ENCODE measurements at places on chromosomes 3 and 15.

GRCh38 chr3:129161860-129162271, 1.0 kb upstream of the ISY1 start:
- no peak for DNase-seq

DNA sequence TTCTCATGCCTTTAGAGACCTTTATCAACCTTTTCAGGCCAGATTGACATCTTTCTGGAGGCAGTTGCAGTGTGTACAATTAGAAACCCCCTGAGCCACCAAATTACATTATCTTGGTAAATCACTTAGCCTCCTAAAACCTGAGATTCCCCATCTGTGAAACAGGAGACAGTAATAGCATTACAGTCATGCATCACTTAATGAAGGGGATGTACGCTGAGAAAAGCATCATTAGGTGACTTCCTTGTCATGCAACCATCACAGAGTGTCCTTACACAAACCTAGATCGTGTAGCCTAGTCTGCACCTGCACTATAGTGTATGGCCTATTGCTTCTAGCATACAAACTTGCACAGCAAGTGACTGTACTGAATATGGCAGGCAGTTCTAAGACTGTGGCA, 400.8 kb upstream of the CNTN3 start:
- DNase-seq = no peak

DNA sequence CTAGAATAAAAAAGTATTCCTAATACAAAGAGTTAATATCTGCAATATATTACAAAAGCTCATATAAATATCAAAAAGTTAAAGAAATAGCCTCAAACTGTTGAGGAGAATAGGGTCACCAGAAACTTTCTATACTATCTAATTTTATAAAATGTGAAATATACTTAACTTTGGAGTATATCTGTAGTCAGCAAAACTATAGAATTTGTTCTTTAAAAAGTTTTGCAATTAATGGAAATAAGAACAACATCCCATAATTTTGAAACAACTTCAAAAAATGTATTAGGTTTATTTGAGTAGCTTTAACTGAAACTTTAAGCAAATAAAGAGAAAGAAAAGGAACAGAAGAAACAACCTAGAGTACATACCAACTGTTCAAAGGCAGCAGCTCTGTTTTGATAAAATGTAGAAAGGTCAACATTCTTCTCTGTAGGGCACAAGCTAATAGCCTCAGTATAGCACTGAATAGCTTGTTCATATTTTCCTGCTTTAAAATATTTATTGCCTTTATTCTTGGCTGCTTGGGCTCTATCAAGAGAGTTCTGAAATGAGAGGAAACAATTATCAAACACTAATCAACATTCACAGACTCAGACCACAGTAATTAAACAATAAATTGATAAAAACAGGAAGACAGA, 14.3 kb downstream of the TOMM70 start:
- DNase-seq = no peak

DNA sequence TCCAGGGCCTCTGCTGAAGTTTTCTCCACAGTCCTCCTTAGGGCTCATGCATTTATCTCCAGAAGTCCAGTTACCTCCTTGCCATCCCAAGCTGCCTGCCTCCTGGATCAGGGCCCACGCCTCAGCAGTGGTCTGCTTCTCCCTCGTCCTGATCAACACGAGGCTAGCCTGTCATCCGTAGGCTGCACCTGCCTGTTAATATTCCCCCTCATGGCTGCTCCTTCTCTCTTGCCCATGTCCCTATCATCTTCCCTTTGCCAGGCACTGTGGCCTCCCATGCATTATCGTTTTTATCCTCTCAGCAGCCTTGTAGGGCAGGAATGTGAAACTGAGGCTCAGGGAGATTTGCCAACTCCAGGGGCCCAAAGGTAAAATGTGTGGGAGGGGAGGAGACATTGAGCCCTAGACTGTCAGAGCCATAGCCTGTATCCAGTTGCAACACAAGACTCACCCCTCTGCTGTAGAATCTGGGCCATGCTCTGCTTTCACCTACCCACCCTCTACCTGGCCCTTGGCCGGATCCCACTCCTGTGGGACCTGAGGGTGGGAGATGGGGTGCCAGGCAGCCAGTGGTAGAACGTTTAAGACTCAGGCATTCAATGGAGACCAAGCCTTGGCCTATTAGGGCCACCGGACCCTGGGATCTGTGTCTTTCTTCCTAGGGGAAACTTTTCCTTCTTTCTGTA, 4.6 kb downstream of the GRM2 start:
- DNase-seq = no peak

- DNase-seq = no peak
These were observed 138.7 kb downstream of the RPL22L1 start for GRCh38 chr3:170731281-170731680.

- no peak for DNase-seq
These were observed 61.4 kb upstream of the ARHGEF26 start for GRCh38 chr3:154059833-154060232.

GRCh38 chr15:69897471-69898237, 200.1 kb downstream of the TLE3 start:
- no peak for DNase-seq

- DNase-seq = no peak
These were observed 59.8 kb downstream of the TMED3 start for GRCh38 chr15:79370716-79371115.

DNA sequence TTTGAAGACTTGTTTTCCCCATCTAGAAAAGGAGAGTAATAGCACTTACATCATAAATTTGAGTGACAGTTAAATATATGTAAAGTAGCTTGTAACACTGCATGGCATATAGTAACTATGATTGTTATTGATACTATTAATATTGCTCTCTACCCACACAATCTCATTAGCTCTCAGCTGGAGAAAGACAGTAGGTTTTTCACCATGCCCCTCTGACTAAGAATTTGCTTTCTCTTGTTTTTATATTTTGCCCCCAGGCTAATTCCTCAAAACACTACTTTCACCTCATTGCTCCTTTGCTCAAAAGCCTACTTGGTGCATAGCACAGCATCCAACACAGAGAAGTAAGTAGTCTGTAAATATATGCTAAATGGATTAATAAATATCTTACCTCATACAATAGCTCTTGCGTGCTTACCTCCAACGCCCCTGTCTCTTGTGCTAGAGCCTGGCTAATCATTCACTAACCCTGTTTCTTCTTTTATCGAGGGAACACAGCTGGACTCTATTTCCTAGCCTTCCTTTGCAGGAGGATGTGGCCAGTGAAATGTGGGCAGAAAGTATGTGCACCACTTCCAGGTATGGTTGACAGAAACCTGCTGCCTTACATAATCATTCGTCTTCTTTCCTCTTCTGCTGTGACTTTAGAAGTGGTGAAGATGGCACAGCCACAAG, 190.0 kb downstream of the PLCH1 start:
- no peak for DNase-seq

- DNase-seq = no peak
These were observed 50.4 kb downstream of the KLF13 start for GRCh38 chr15:31377030-31377429.

GRCh38 chr3:148457886-148458285, 239.8 kb upstream of the AGTR1 start:
- DNase-seq = no peak
